SIG-M5 (cell line): ENCODE measurements at places on chromosomes 3 and 15.

DNA sequence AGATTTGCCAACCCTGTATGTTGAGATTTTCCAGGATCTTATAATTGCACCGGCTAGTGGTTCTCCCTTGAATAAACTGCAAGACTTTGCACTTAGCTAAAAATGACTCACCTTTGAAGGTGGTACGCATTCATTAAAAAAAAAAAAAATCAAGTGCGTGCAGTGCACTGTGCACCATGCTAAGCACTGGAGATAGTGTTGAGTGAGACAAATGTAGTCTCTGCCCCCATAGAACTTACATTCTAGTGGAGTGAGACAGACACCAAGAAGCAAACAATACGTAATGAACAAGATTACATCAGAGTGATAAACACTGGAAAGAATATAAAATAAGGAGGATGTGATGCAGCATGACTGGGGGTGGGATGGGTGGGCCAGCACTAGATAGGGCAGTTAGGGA, 69.4 kb downstream of the ITPR1 start:
- no peak for DNase-seq

GRCh38 chr3:83941990-83942745, 1016.6 kb upstream of the CADM2 start:
- no peak for DNase-seq

DNA sequence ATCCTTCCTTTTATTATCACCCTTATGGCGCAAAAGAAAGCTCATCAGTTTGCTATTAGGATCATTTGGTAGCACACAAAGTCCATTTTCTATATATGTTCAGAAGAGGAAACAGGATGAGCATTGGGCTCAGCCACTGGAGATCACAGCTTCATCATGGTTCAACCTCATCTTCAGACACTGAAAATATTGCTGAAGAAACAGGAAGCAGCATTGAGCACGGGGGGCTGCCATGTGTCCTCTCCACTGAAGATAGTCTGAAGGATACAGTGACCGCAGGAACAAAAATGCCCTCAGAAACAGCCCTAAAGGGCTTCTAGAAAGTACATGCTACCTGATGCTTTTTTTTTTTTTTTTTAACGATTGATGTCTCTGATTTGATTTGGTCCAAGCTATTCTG, 835.3 kb upstream of the CFAP20DC start:
- no peak for DNase-seq

DNA sequence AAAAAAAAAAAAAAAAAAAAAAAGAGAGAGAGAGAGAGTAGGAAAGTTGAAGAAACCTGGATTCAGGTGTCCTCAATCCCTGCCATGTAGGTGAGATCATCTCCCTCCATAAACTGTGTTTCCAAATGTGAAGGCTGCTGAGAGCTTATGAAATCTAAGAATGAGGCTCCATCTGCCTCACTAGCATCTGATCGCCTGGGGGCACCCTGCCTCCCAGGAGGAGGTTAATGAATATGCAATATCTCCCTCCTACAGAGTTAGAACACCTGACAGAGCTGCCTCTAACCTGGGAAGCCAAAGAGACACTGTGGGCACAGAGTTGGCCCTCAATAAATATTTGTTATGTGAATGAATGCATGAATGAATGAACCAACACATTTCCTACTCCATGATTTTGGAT, 23.8 kb upstream of the ZNF148 start:
- DNase-seq: no peak

- DNase-seq: peak; percentile 41
These were observed 279.1 kb upstream of the THRB start for GRCh38 chr3:24773798-24774197.

DNA sequence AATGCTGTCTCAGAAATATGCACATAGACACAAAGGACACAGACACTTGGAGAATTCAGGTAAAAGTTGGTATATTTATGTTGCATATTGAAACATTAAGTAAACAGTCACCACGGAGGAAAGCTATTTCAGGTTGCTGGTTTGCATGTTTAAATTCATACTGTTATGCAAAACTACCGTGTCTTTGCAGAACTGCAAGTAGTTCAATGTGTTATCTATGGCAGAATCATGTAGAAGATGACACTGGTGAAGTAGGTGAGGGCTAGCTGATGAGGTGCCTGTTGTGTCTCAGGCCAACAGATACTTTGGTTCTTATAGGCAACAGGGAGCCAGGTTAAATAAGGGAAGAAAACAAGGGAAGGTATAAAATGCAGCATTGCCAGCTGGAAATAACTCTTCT, 511.3 kb downstream of the DIPK2A start:
- no peak for DNase-seq

DNA sequence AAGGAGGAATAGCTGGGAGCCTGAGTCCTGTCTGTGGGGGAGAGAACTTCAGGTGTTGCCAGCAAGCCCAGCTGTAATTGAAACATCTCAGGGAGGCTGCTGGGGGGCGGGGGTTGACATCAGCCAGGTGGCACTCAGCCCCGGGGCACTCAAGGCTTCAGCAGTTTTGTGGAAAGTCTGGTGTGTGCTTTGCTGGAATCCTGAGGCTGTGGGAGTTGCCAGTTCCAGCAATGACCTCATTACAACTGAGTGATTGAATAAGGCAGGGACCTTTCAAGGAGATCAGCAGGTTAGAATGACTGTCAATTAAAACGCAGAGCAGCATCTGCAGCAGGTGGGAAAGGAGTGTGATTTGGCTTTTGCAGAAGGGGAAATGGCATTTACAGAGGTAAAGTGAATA, 75.7 kb downstream of the FAM43A start:
- DNase-seq: no peak

GRCh38 chr3:129278966-129279906, 566 bp downstream of the HMCES start:
- DNase-seq: no peak

DNA sequence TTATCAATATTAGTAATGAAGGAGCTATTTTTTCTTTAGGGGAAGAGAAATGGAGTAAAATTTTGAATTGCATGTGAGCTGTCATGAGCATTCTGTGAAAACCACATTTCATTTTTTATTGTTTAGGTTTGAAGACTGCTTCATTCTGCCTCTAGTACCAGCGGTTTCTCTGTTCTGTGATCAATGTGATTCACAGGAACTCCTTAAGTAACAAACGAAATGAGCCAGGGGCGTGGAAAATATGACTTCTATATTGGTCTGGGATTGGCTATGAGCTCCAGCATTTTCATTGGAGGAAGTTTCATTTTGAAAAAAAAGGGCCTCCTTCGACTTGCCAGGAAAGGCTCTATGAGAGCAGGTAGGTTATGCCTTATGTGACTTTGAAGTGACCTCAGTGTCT, 13.0 kb downstream of the NIPA2 start:
- no peak for DNase-seq

GRCh38 chr3:11711876-11712275, 68.2 kb upstream of the VGLL4 start:
- DNase-seq: no peak

- no peak for DNase-seq
These were observed 542 bp upstream of the UBAP1L start for GRCh38 chr15:65115542-65115941.

- no peak for DNase-seq
These were observed 683 bp downstream of the PPM1M start for GRCh38 chr3:52246264-52246620.

DNA sequence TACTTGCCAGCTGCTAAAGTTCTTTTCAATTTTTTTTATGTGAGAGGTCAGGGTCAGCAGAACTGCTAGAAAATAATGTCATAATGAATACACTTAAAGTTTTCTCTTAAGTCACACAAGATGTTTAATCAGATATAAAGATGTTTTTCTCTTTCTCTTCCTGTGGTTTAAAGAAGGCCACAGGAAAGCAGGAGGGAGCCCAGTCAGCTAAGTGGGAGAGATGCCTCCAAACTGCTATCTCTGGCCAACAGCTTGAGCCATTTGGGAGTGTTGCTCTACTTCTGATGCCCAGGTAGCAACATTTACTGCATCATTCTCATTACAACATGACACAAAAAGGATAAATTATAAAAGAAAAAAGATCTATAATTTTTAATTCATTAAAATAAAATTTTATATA, 45.7 kb upstream of the NLGN1 start:
- no peak for DNase-seq

GRCh38 chr15:82904574-82904973, 47.9 kb downstream of the HOMER2 start:
- DNase-seq: no peak

DNA sequence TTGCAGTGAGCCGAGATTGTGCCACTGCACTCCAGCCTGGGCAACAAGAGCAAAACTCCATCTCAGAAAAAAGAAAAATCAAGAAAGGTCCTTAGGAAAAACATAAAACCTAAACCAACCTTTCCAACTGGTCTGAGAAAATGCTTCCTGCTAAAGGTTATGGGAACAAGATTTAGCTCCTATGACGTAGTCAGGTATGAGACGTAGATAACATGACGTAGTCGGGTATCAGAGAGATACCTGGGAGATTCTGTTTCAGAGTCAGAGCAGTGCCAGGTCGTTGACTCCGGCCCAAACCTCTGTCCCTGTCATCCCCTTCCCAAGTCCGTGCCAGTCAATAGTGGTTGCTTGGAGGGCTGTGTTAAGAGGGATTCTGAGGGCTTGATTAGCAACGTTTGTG, 39.9 kb downstream of the LMCD1 start:
- DNase-seq: no peak

DNA sequence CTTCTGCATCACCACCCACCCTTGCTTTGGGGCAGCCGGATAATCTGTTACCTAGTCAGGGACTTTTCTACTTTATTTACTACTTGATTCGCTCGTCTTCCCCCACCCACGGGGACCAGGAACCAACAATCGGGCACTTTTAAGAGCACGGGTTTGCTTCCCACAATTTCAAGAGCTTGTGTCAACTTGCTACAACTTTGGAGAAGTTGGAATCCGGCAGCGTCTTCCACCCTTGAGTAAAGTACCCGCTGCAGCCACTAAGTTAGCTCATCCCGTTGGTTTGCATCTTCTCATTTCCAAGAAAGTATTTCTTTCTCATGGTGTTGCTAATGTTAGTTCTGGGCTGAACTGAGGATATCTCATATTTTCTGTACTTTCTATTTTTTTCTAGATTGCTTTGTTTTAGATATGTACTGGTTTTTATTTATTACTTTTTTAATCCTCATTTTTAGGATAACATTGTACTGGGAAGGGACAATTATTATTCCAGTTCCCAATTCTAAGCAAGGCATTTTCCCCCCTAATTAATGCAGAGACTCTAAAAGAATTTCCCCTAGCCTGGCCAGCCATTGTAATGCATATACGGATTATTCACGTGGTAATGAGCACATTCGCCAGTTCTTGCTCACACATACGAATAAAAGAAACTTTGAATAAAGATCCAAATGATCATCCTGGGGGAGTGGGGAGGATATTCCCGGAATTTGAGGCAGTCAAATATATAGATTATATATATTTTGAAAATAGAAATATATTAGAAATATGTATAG, 4.0 kb downstream of the SOX2 start:
- no peak for DNase-seq

GRCh38 chr3:146134348-146135117, 26.5 kb downstream of the PLOD2 start:
- DNase-seq: no peak

DNA sequence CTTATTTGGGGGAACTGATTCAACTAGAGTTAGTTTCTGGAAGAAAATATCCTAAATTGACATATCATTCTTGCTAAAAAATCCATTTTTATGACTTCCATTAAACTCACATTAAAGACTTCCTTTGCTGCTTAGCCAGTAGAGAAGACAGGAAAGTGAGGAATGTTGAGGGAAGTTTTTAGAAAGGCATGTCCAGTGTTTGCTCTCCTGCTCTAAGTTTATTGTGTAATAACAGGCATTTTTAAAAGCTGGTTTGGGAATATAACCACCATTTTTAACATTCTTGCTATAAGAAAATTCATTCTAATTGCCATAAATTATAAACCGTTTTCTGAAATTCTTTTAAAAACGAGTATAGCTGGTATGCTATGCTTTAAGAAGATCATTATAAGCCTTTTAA, 428.0 kb downstream of the RAP2B start:
- no peak for DNase-seq

GRCh38 chr3:163776743-163777142, 1301.6 kb downstream of the SI start:
- no peak for DNase-seq

DNA sequence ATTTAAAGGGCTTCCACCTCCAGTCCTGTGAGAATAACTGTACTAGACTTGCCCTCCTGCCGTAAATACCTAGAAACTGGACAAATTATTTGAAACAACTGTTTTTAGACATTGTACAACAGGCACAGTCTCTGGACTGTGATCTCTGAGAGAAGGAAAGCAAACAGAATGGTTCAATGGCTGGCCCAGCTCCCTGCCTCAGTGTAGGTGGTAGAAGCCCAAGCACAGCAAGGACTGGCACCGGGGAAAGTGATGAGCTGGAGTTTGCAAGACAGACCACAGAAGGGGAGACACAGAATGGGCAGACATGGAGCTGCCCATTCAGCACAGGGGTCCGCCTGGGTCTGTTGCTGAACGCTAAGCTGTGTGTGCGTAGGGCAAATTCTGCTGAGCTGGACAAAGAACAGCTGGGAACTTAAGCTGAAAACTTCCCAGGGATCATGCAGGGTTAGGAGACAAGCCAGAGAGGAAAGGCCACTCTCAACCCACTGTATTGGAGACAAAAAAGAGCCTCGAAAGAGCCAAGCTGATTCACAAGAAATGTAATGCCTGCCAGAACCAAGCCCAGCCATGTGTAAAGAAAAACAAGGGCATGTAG, 52.6 kb upstream of the SEC61A1 start:
- no peak for DNase-seq

DNA sequence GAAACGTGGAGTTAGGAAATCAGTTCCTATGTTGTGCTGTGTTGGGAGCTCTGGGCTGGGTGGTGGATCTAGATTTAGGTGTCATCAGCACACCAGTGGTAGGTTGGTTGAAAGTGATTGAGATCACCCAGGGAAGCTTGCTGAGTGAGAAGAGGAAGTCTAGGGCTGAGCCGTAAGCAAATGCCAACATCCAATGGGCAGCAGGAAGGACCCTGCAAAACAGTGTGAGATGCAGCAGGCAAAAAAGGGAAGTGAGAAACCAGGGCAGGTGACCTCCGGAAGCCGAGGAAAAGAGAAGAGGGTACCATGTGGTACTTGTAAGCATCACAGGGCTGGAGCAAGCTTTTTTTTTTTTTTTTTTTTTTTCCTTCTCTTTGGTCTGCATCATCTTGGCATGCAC, 15.9 kb upstream of the COPG1 start:
- DNase-seq: peak; percentile 90

- no peak for DNase-seq
These were observed 20.3 kb upstream of the ATOSA start for GRCh38 chr15:52699457-52699856.

DNA sequence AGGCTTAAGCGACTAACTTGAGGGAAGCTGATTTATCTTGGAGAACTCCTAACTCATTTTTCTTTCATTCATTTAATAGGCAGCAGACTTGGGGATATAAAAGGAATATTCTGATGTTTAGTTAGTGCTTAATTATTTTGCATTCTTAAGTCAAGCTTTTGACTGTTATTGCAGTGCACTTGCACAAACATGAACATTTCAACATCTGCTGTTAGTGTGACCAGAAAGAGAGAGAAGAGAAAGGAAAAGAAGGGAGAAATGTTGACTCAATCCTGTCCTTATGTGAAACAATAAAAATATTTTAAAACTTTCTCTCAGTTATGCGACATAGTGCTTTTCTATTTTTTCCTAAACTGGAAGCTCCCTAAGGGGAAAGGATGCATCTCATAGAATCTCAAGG, 507.8 kb downstream of the LPP start:
- no peak for DNase-seq
